NCI-H748 treated with DMSO at 0.1 percent for 48 hours (cell line): ENCODE measurements at places on chromosomes 13 and 19.

DNA sequence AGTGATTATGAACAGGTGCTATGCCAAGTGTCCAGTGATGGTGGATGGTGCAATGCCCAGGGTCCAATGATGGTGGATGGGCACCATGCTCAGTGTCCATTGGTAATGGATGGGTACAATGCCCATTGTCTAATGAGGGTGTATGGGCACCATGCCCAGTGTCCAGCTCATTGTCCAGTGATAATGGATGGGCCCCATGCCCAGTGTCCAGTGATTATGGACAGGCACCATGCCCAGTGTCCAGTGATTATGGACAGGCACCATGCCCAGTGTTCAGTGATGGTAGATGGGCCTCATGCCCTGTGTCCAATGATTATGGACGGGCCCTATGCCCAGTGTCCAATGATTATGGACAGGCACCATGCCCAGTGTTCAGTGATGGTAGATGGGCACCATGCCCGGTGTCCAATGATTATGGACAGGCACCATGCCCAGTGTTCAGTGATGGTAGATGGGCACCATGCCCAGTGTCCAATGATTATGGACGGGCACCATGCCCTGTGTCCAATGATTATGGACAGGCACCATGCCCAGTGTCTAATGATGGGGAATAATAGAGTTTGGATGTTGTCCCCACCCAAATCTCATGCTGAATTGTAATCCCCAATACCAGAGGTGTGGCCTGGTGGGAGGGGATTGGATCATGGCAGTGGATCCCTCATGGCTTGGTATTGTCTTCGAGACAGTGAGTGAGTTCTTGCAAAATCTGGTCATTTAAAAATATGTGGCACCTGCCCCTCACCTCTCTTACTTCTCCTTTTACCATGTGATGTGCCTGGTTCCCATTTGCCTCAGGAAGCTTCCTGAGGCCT, 87.8 kb downstream of the ANKRD10 start:
- no peak for DNase-seq

- no peak for DNase-seq
These were observed 4.7 kb upstream of the SIGLECL1 start for GRCh38 chr19:51246164-51246552.

DNA sequence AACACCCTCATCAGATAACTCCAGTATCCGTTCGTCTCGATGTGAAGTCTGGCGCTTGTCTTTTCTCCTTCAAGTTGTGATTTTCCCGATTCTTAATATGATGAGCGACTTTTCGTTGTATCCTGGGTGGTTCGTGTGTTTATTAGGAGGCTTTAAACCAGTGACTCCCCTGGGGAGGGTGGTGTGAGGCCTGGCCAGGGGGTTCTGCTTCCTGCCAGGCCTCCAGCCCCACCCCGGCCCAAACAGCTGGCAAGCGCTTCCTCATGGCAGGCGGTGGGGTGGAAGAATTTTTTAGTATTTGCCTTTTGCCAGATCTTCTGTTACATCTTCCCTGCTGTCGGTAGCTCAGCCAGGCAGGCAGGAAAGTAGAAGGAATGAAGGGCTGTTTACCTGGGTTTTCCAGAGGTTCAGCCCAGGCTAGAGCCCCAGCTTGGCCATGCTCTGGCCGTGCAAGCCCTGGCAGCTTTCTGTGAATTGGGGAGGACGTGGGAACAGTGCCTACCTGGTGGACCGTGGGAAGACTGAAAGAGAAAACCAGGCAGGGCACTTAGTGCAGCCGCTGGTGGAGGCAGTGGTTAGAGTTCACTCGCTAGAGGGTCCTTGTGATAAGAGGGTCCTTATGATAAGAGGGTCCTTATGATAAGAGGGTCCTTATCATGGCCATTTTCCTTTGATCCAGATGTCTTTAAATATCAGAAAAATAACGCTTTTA, 37.7 kb upstream of the DCUN1D2 start:
- no peak for DNase-seq

DNA sequence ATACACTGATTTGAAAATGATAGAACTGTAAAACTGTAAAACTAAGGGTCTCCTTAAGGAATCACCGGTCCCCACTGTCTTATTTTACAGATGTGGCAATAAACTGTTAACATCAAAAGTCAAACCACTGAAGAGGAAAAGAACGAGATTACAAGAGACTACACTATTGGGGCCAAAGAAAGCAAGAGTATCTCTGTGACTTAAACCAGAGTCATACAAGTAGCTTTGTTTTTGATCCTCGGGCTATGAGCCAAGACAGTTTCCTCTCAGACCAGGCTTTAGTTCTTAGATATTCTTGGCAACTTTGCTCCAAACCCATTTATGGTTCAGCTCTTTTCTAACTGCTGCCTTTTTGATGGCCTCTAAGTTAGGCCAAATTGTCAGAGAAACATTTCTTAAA, 113.8 kb downstream of the TBC1D4 start:
- no peak for DNase-seq

GRCh38 chr19:15244808-15245207, 12.6 kb upstream of the EPHX3 start:
- no peak for DNase-seq

- no peak for DNase-seq
These were observed 1109.6 kb upstream of the MIR17HG start for GRCh38 chr13:90237852-90238251.

- DNase-seq: no peak
These were observed 11.0 kb upstream of the ACOD1 start for GRCh38 chr13:76937281-76937820.

- DNase-seq: no peak
These were observed 41.0 kb downstream of the MLLT1 start for GRCh38 chr19:6238643-6239281.

- no peak for DNase-seq
These were observed 376.6 kb downstream of the PCDH9 start for GRCh38 chr13:66853564-66853963.

DNA sequence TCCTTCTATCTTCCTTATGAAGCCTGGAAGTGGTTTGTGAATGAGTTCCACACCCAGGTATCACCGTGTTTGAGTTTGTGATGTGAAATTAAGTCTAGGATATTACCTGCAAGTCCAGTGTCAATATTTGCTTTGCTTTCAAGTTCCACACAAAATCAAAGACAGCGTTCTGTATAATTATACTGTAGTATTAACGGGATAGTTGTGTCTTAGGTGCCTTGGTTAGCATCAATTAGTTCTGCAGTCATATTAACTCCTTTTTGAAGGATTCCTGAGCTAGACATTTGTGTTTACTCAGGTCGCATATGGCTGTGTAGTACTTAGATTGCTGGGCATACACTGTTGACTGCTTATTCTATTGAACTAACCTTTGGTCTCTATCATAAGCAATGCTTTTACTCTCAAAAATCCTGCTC, 54.4 kb downstream of the ERCC5 start:
- peak; percentile 50 for DNase-seq

GRCh38 chr19:49473868-49474541, at the start of gene FLT3LG:
Gene FLT3LG (plus strand): TSS chr19:49474215. CDS start chr19:49474640, 425 bp downstream.
- peak; percentile 79 for DNase-seq

DNA sequence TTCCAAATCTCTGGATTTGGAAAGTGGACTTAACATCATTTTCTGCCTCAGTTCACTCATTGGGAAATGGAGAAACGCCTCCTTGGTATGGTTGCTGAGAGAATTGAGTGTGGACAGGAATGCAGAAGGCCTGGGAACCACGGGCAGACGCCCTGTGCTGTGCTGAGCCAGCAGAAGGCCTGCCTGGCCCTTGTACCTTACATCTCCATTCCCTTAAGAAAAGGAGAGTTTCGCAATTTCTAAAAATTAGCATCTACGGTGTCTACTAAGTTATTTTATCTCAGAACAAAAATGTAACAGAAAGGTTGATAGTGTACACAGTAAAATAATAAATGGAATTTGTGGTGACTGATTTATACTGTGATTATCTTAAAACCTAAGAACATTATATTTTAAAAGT, 78.7 kb downstream of the IPO5 start:
- no peak for DNase-seq

- peak; percentile 10 for DNase-seq
These were observed 25.9 kb downstream of the ACSBG2 start for GRCh38 chr19:6161271-6161850.

- DNase-seq: no peak
These were observed 727.4 kb upstream of the SLITRK1 start for GRCh38 chr13:84609716-84610115.

- DNase-seq: no peak
These were observed 5.3 kb downstream of the BSG start for GRCh38 chr19:577439-578392.

DNA sequence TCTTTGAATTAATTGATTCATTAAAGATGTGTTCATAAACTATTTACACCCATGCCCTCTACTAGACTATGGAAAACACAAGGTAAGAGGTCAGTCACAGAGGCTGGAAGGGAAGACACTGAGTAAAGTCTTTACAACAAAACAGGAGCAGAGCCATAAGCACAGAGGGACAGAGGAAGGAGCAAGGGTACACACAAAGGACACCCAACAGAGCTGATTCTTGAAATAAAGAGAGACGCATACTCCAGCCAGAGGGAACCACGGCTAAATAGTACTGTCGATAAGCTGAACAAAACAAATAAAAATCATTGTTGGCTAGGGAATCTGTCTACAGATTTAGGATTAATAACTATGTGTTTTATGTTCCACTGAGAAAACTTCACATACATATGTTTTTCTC, 289.2 kb downstream of the EFNB2 start:
- no peak for DNase-seq

GRCh38 chr13:50708461-50708860, 135.0 kb downstream of the DLEU7 start:
- no peak for DNase-seq

- DNase-seq: no peak
These were observed 27.1 kb upstream of the MTUS2 start for GRCh38 chr13:28792992-28793391.

GRCh38 chr13:25286308-25286968, 850 bp downstream of the MTMR6 start:
- peak; percentile 56 for DNase-seq

- DNase-seq: no peak
These were observed 50.6 kb downstream of the TNFRSF19 start for GRCh38 chr13:23620613-23621315.

DNA sequence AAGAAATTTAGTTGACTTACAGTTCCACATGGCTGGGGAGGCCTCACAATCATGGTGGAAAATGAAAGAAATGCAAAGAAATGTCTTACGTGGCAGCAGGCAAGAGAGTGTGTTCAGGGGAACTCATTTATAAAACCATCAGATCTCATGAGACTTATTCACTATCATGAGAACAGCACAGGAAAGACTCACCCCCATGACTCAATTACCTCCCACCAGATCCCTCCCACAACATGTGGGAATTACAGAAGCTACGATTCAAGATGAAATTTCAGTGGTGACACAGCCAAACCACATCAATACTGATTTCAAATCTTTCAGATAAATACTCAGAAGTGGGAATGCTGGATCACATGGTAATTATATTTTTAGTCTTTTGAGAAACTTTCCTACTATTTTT, 1357.9 kb downstream of the SLITRK5 start:
- DNase-seq: no peak

DNA sequence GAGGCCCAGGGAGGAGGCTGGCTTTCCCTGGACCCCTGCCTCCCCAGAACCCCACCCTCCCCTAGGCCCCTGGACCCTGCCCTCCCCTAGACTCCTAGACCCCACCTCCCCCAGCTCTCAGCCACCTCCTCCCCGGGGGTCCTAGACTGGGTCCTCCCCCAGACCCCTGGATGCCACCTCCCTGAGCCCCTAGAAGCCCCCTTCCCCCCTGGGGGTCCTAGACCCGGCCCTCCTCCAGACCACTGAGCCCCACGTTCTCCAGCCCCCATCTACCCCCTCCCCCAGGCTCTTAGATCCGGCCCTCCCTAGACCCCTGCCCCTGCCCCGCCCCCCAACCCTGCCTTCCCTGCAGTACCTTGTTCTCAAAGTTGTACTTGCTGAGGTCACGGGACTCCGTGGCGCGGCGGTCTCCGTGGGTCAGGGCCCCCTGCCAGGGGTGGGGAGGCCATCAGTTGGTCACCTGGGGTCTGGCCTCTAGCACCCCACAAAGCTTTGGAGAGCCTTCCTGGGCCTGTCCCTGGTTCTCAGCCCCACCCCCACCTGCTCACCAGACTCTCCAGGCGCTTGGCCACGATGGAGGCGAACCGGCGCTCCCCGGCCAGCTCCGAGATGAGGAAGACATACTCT, 8.0 kb downstream of the GPX4 start:
- no peak for DNase-seq

DNA sequence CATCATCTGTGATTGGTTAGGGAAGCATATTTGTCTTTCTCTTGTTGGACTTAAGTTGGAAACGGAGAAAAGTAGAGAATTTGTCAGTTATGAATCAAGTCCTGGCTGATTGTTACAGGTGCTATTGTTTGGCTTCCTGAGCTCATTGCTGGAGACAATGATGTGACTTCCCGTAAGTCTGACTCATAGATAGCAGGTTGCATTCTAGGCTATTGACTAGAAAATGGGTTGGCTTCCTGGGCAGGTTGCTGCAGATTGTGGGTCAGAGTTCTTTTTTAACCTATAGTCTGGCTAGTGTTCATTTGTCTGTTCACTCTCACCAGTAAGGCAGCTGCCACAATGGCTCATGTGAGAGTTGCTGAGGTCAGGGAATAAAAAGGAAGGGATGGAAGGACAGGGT, 101.5 kb downstream of the CCNA1 start:
- DNase-seq: no peak

GRCh38 chr19:5313307-5313706, 27.3 kb downstream of the PTPRS start:
- DNase-seq: peak; percentile 43

GRCh38 chr19:40740747-40741146, 9.5 kb downstream of the ACTMAP start:
- DNase-seq: no peak

GRCh38 chr19:2542341-2543069, 66.6 kb downstream of the GADD45B start:
- DNase-seq: no peak

DNA sequence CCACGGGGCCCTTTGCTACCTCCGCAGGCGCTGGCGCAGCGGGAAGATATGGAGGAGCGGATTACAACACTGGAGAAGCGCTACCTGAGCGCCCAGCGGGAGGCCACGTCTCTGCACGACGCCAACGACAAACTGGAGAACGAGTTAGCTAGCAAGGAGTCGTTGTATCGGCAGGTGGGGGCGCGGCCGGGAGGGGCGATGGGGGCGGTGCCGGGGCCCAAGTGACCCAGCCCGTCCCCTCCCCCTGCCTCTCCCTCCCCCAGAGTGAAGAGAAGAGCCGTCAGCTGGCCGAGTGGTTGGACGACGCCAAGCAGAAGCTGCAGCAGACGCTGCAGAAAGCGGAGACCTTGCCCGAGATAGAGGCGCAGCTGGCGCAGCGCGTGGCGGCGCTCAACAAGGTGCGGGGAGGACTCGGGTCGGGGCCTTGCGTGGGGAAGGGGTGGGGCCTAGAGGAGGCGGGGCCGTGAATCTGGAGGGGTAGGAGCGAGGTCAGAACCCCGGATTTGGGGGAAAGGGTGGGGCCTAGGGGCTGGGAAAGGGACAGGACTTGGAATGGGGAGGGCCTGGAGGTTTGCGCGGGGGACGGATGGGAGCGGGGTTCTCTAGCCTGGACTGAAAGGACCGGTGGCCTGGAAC, 13.7 kb downstream of the PPFIA3 start:
- DNase-seq: no peak
